ENCODE measurements at places on chromosomes 5 and 9.

GRCh38 chr5:133408322-133408721 lies 204.0 kb downstream of the FSTL4 start:
- peak; percentile 42 for DNase-seq

GRCh38 chr5:113215401-113216060 lies 219.3 kb downstream of the TSSK1B start:
- DNase-seq, result no peak

DNA sequence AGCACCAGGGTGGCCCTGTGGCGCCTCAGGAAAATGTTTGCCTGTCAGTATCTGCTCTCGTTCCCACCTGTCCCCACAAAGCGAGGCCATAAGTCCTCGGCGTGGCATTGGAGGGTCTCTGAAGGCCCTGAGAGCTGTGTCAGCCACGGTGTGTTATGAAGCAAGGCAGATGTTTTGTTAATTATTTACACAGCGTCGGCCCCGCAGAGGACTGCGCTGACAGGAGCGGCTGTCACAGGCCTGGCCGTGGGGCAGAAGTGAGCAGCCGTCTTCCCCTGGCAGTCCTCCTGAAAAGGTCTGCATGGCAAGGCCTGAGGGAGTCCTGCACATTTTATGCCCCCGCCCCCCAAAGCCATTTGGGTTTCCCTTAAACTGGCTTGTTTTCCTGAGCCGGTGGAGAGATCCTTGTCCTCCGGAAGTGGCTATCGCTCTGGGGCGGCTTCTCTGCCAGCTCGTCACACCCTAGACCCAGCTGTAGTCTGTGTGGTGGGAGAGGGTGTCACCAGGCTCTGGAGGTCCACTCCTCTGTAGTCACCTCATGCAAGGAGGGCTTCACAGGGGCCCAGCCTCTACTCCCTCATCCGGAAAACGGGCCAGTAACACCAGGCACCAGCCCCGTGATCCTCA lies 6.2 kb downstream of the NEK6 start:
- DNase-seq, result no peak

DNA sequence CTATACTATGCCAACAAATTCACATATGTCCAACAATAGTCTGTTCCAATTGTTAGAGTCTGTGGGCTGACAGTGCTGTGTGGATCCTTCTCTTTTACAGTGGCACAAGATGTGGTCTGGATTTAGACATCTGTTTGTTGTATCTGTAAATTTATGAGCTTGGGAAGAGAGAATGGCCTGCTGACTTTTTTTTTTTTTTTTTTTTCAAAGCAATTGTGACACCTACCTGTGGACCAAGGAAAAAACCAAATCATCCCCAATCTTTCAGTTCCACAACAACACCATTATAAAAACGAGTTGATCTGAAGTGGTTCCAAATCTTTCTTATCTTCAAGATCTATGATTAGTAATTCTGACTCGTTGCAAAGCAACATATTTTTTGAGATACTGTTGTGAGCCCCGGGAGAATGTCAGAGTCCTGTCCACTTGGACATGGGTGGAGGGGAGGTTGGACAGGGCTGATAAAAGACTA lies 4.9 kb downstream of the IRX2 start:
- no peak for DNase-seq

DNA sequence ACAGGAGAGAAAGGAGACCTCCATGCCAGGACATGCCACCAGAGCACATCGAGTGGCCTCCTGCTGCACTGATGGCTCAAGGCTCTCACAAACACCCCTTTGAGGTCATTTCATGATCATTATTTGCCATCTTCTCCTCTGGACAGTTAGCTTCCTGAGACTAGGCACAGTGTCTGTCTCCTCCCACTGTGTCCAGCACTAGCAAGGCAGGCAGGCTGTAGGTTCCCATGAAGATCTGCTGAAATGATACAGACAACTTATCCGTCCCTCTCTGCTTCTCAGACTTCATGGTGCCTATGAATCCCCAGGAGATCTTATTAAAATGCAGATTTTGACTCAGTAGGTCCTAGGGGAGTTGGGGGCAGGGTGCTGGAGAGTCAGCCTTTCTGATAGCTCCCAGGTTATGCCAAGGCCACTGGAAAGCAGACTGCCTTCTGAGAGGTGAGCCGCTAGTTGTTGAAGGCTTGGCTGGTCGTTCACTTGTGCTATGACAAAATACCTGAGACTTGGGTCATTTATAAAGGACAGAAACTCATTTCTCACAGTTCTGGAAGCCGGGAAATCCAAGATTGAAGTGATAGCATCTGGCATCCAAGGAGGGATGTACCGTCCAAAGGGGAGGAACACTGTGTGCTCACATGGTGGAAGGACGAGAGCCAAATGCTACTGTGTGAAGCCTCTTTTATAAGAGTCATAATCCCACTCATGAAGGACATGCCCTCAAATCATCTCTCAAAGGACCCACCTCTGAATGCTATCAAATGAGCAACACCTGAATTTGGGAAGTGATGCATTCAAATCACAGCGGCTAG lies 183.4 kb downstream of the SPOCK1 start:
- DNase-seq, result no peak

DNA sequence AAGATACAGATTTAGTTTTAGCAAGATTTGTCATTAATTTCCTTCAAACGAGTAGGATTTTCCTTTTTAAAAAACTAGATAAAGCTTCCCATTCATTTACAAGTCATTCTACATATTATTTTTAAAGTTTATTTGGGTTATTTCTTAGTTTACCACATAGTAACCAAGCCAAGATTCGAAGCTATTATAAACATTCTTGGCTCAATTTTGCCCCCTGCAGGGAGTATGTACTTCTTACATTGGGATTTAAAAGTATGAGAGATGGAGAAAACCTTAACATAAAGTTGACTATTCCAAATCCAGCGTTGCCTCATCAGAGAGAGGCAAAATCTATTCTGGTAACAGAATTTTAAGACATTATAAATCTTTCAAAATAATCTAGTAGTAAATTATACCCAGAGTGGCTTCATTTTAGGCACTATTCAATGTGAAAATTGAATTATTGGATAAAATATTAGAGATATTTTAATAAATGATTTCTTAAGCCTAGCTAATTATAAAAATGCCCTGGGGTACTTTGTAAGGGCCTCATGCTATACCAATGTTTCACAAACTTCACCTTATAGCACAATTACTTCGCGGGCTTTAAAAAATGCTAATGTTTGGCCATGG lies 39.1 kb downstream of the FBN2 start:
- DNase-seq, result no peak

- DNase-seq, result no peak
These were observed 935.2 kb upstream of the DMAC1 start for GRCh38 chr9:8734760-8735159.

- DNase-seq, result no peak
These were observed 8.2 kb downstream of the TMEM232 start for GRCh38 chr5:110718311-110718710.

DNA sequence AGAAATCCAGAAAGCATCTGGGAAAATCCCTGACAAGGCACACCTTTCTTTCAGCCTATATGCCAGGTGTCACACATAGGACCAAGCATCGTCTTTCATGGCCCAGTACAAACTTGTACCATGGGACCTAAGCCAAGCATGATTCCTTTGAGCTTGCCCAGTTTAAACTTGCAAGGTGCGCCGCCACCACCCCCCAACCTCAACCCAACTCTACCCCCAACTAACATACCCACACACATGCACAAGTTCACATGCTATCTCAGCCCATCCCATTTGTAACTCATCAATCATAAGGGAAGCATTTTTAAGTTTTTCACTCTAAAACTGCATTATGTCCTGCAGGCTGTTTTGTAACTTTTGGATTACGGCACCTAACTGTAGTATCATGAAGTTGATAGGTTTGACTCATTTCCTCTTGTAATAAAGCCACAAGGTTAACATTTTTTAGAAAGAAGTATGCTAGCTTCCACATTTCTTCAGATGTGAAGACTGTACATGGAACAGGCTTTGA lies 145.9 kb upstream of the FST start:
- no peak for DNase-seq

DNA sequence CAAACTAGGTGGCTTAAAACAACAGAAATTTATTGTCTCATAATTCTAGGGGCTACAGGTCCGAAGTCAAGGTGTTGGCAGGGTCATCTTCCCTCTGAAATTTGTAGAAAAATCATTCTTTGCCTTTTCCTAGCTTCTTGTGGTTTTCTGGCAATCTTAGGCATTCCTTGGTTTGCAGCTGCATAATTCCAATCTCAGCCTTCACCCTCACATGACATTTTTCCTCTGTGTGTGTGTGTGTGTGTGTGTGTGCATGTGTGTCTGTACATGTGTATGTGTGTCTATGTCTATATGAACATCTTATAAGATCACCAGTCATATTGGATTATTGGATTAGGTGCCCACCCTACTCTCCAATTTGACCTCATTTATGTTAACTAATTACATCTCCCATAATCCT lies 330.6 kb downstream of the CHSY3 start:
- no peak for DNase-seq

- DNase-seq, result no peak
These were observed 157.2 kb upstream of the ATP10B start for GRCh38 chr5:161009194-161009593.

DNA sequence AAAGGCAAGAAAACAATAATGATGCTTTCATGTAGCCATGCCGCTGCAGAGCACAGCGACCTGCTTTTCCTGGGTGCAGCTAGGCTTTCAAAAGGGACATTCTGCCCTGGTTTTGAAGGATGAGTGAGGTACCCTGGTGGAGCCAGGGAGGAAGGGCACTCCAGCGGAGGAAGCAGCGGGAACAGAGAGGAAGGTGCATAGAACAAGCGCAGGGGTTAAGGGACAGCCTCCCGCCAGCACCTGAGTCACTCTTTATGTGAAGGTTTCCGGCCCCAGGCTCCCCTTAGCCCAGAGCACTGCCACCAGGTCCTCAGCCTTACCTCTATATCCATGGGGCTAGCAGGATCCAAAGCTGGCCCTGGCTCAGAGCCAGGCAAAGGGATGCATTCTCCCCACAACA lies 221.1 kb downstream of the CDK5RAP2 start:
- no peak for DNase-seq

DNA sequence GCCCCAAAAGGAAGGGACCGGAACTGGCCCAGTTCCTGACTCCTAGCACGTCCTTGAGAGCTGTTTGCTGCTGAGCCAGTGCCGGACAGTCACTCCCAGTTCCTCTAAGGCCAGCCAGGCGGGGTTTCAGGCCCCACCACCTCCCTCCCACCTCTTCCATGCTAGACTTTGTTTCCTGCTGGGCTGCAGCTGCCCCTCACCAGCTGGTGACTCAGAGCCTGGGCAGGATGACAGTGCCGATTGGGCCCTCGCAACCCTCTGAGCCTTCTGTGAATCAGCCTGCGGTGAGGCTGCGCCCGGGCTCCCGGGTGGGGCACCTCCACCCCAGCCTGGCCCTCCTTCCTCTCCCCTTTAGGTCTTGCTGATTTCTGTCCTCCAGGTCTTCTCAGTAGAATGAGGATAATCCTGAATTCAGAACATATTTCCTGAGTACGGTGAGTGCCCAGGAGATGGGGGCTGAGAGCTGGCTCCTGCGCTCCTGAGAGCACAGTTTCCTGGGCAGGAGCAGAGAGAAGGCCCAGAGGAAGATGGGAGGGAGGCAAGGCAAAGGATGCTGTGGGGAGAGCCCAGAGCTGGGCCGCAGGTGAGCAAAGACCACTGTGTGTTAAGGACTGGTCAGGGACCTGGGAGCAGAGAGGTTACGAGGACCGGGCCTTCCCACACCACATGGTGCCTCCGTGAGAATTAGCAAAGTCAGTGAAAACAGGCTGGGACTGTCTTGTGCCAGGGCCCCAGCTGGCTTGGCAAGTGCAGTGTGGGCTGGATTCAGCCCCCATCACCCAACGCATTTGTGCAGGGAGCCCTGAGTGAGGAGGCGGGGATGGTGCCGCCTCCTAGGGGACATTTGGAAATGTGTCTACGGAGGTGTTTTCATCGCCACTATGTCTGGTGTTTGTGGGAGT lies 32.9 kb upstream of the STXBP1 start:
- DNase-seq, result peak; percentile 88

DNA sequence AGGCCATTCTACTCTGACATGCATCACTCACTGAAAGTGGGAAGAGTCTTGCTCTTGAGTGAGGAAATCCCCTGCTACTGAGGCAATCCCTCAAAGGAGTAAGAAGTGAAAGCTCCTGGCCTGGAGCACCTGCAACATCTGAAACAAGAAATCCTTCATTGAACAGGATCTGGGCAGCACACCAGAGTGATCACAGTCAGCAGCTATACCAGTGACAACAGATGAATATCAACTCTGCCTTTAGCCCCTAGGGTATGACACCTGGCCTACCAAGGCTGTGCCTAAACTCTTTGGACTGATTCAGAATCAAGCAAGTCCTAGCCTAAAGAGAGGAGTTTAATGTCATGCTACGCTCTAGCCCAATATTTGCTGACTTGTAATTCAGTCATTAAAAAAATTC lies 156.2 kb upstream of the CCDC152 start:
- no peak for DNase-seq

DNA sequence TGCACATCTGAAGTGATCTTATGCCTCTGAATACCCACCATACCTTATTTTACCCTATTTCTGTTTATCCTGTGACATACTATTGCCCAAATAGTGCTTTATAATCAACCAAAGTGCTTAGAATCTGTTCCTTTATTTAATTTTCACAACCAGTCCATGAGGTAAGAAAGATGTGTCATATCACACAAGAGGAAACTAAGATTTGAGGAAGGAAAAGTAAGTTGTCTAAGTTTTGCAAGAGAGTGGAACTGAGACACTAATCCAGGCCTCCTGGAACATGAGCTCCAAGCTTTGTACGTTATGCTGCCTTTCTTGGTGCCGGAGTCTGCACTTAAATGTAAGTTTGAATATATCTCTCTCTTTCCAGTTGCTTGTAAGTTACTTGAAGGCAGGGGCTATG lies 17.2 kb downstream of the KDM3B start:
- DNase-seq, result no peak

DNA sequence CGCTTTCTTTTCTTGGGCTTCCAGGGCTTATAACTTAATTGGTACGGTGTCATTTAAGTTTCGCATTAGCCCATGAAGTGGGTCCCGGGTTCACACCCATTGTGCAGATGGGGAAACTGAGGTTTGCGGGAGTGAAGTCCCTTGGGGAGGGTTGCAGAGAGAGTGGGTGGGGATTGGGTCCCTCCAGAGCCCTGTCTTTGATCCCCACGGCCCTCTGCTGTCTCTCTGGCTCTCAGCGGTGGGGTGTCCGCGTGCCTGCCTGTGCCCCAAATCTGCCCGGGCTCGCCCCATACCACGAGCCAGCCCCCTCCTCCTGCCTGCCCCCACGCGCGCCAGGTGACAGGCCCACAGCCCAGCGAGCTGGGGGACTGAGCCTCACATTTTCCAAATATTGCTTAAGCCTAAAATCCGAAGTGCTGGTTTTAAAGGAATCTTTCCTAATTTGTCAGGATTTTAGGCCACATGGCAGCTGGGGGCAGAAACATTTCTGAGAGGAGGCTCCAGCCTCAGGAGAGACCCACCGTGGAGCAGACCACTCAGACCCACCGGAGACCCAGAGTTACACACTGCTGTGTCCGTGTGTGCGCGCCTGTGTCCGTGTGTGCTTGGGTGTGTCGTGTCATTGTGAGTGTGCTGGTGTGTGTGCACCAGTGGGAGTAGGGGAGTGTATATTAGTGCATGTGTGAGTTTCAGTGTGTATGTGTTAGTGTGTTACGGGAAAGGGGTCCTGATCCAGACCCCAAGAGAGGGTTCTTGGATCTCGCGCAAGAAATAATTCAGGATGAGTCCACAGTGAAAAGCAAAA lies 159.5 kb upstream of the IER5L start:
- no peak for DNase-seq

All from left forelimb (tissue), 1 donor.